ENCODE measurements at places on chromosomes 1 and 21.

DNA sequence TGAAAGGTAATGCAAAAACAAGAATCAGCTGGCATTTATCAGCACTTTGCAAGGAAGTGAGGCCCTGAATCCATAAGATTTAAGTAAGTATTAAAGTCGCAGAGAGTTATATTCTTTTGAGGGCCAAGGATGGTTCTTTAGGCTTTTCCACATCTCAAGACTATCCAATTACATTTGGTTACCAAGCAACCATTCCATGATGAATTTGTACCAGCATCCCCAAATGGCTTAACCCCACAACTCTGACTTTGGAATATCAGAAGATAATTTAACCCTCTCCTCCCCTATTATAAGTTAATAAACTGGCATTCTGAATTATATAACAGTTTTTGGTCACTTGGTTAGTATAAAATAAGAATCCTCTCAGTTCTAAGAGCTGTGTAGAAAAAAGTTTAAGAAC, 2.8 kb downstream of the PHTF1 start:
- no peak for DNase-seq

DNA sequence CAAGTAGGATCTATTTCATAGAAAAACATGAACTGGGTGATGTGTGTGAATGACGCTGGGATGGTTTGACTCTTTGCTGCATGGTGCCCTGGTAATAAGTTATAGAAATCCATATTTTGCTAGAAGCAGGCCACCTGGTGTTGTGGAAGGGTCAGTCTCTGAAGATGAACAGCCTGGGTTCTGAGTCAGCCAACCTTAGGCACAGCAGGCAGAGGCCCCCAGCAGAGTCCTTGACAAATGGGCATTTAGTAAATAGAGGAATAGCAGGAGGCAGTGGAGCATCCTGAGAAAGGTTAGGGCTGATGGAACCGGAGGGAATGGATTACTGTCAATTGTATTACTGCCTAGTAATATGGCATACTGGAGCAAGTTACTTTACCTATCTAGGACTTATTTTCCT, 20.9 kb downstream of the FGGY start:
- DNase-seq: no peak

DNA sequence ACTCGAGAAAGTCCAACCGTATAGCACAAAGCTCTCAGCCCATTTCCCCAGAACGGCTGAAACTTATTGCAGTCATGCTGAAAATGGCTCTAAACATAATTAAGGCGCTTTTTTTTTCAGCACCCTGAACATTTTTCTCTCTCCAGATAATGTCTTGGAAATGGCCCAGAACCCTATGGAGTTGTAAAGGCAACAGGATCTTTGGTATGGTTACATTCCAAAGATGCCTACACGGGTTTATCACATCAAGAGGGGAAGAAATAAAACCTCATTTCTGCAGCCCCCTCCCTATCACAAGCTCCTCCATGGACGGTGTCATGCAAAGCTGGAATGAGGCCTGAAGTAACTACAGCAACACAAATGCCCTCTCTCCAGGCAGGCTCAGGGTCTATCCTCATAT, 126.4 kb upstream of the GALNT2 start:
- no peak for DNase-seq

GRCh38 chr1:5497503-5497902, 494.7 kb downstream of the NPHP4 start:
- DNase-seq: no peak

DNA sequence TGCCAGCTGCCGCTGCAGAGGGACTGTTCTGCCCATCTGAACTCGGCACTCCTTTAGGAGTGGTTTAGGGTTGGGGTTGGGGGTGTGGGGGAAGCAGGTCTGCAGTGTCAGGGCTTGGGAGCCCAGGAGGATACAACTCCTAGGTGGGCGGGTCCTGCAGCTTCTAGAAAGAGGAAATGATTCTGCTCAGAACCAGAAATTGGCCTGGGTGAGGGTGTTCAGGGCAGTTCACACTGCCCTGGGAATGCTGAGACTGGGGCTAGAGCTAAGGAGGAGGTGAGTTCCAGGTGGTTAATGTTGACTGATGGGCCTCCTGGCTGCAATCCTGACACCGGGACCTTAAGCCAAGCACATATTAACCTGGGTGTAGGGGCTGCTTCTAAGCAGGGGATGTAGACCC, 4.8 kb upstream of the SLC26A9 start:
- DNase-seq: no peak

Measured in cerebellar nuclear complex (tissue), 1 donor.